Naive thymus-derived CD8-positive, alpha-beta T cell (primary cell): ENCODE measurements at places on chromosomes 12 and 14. TPM values are rescaled to one million over a fixed set of nuclear protein-coding genes. Genes with fewer than 3 reads are reported as not detected.

Gene GPHN
- polyA plus RNA-seq = 4.0 TPM

Gene GNB3
- polyA plus RNA-seq = not detected

Gene RFX4
- polyA plus RNA-seq = not detected

Gene SERPINA12
- not detected for polyA plus RNA-seq

Gene MYF5
- polyA plus RNA-seq = not detected

Gene PIANP
- polyA plus RNA-seq = 0.30 TPM

Gene USP44
- polyA plus RNA-seq = 15.8 TPM

Gene DTX1
- polyA plus RNA-seq = 0.48 TPM

Gene PITPNM2
- 4.0 TPM for polyA plus RNA-seq

Gene KRT85
- not detected for polyA plus RNA-seq

Gene PHLDA1
- polyA plus RNA-seq = 0.12 TPM

Gene IL23A
- 16.6 TPM for polyA plus RNA-seq

Gene MGAT4C
- polyA plus RNA-seq = not detected

Gene HOXC6
- polyA plus RNA-seq = not detected
